ENCODE measurements at places on chromosomes 5 and 9.

DNA sequence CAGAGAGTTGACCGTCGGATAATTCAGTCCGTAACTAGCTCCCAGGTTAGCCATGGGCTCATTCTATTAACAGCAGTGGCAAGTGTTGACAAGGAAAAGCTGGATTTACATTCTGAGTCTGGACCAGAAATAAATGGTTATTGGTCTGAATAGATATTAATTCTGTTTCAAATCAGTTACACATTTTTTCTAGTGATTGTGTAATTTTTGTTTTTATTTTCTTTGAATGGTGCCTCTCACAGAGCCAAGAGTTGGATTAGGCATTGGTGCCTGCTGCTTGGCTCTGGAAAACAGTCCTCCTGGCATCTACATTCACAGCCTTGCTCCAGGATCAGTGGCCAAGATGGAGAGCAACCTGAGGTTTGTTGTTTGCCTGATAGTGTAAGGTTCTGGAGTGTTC, 115.1 kb downstream of the GOLPH3 start:
- DNase-seq = no peak

DNA sequence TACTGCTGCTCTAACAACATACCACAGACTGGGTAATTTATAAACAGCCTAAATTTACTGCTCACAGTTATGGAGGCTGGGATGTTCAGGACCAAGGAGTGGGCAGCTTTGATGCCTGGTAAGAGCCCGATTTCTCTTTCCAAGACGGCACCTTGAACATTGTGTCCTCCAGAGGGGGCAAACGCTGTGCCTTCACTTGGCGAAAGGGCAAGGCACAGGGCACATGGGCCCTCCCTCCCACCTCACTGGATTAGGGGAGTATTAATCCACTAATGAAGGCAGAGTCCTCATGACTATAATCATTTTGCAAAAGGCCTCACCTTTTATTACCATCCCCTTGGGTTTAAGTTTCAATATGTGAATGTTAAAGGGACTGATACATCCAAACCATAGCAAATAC, 397.7 kb downstream of the TMEM38B start:
- DNase-seq = no peak

- DNase-seq = no peak
Measured at GRCh38 chr5:60377826-60378225, 322.1 kb downstream of the DEPDC1B start.

DNA sequence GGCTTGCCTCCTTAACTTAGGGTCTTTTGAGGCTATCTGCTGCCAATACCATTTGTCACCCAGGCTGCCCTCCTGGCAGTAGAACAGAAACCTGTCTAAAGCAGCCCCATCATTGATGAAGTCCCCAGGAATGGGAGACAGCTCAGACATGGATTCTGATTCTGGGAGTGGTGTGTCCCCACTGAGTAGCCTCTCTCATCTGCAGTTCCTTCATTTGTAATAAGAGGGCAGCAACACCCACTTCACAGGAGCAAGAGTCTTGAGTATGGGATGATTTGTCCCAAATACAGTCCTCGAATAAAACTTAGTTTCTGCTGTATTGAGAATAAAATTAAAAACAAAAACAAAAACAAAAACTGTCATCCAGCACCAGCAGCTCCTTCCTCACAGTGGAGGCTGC, 167.6 kb downstream of the ASTN2 start:
- DNase-seq = no peak

GRCh38 chr9:104958751-104959150, 30.8 kb upstream of the ABCA1 start:
- no peak for DNase-seq

DNA sequence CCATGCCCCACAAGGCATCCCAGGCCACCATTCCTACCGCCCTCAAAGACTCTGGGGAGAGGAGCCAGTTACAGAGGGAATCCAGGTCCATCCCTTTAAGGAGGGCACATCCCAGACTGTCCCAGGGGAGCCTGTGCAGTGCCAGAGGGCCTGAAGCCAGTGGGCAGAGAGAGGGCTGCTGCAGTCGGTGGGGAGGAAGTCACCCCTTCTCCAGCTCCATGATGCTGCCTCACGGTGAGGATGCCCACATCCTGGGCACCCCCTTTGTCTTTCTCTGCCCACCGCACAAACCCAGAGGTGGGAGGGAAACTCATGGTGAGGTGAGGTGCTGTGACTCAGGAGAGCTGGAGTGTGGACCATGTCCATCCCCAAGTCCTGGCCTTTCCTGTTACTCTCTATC, 26.2 kb upstream of the ANKRD33B start:
- no peak for DNase-seq

- DNase-seq = no peak
Measured at GRCh38 chr5:128549496-128549895, 11.5 kb upstream of the FBN2 start.
